ENCODE measurements at places on chromosomes 12 and 14.

GRCh38 chr12:56629459-56630179, 507 bp downstream of the BAZ2A start:
- DNase-seq, result peak; percentile 43

DNA sequence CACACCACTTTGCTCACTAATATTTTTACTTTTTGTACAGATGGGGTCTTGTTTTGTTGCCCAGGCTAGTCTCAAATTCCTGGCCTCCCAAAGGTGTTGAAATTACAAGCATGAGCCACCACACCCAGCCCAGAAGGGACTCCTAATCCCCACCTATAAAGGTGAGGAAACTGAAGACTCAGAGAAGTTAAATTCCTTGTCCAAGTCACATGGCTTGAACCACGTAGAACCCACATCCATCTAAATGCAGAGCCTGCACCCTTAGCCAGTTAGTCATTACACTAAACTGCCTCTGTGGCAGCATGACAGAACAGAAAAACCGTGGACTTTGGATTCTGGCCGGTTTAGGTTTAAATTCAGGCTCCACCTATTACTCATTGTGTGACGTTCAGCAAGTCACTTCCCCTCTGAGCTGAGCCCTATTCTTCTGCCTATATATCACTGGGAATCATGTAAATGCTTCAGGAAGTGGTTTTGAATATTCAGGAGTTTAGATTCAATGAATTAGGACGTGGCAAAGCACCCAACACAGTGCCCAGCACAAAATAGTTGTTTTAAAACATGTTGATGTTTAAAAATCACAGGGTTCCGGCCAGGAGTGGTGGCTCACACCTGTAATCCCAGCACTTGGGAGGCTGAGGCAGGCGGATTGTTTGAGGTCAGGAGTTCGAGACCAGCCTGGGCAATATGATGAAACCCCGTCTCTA, 3.0 kb upstream of the CORO1C start:
- peak; percentile 91 for DNase-seq

DNA sequence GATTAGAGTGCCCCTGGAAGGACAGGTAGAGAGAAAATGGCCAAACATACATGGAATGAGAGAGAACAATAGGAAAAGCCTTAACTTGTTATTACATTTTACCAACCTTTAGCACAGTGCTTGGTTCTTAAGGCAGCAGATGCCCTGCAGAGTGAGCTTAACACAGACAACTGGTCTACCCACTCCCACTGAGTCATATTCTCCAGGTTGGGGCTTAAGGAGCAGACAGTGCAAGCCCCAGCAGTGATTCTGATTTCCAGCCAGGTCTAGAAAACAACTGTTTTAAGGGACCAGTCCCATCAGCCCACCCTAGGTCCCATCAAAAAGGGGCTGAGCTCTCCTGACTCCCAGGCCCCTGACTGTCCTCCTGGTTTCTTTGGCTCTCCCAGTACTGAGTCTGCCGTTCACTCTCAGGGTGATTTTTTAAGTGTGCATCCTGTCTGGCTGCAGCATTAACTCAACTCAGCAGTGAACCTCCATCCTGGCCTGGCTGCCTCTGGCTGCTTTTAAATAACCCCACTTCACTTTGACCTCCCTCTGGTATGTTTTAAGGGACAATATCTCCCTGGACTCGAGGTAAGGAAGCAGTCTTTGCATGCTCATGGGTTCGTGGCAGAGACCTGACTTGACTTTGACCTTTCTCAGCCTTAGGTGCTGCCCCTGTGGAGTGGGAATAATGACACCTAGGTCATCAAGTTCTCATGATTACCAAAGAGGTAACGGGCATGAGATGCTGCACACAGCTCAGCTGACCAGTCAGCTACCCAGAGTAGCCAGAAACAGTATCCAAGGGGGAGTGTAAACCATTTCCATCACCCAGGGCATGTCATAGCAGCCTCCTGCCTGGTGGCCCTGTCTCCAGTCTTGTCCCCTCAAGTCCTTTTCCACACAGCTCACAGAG, 210.7 kb upstream of the PWP1 start:
- DNase-seq, result no peak

- peak; percentile 75 for DNase-seq
Measured at GRCh38 chr14:100887728-100888335, 15.7 kb downstream of the RTL1 start.

- DNase-seq, result no peak
Measured at GRCh38 chr12:104180374-104180773, 35.2 kb upstream of the TXNRD1 start.

DNA sequence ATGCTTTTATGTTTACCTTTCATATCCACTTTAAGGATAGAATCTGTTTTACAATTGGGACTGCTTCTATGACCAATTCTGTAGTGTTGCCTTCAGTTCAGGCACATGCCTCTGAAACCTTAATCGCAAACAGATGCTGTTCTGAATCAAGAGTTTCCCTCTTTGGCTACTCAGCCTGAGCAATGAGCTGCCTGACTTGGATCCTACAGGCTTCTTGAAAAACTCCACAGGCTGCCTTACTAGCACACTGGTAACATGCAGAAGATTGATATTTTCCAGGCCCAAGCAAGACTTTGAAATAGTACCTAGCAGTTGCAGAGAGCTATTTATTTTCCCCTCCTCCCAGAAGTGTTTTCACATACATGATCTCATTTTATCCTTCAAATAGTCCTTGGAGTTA, 34.8 kb upstream of the PMCH start:
- peak; percentile 23 for DNase-seq

- DNase-seq, result no peak
Measured at GRCh38 chr12:51368640-51369517, 22.3 kb downstream of the GALNT6 start.

DNA sequence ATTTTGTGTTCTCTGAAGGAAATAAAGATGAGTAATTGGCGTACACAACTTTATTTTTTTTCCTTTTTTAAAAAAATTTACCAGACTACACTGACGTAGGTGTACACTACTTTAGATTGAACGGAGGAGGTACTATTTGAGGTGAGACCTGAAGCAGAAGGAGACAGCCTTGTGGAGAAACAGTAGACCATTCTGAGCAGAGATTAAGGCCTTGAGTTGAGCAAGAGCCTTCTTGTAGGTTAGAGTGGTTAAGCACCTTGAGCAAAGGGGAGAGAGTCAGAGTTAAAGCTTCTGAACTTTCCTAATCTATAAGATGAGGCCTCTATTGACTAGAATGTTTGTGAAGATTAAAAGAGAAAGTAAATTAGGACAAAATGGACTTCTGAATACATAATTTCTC, 2.5 kb downstream of the LEMD3 start:
- no peak for DNase-seq

DNA sequence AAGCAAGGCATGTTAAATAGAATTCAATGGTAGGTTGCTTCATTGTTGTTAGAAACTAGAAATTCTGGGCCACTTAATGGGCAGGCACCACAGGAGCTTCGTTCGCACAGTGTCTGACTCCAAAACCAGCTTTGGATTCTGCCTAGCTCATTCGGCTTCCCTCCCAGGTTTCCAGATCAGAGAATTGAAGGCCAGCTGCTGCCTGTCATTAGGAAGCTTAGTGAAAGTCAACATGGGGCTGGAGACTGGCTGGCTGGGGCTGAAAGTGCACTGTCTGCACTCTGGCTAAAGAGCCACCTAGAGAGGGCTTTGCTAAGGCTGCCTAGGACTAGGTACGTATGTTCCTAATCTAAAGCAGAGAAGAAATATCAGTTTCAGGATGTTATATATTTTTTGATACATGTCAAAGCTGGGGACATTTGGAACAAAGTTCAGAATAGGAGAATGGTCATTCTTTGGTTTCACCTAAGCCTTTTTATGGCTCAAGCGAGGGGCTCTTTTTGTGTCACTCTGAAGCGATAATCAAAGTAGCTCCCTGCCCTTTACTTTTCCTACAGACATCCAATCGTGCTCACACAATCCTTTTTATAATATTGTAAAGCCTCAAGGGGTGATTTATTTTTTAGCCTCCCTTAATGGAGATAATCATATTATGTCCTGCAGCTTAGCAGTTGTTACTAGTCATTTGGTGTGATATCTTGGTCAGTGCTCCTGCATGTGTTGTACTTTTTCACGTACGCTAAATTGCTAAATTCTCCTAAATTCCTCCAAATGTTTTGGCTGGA, 238.5 kb upstream of the NAV3 start:
- no peak for DNase-seq

DNA sequence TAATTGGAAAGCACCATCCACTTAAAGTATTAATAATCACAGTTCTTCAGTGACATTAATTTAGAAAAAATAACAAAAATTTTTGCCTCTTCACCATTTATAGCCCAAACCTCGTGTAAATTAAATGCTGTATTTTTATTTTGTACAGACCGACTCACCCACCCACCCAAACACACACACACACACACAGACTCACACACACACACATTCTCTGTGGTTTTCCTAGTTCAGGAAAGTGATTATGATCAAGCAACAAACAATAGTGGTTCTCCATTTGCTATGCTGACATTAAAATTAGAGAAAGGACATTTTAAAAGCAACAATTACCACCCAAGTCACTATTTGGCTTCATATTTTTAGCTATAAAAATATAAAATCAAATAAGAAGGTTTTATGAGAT, 112.5 kb upstream of the FLRT2 start:
- no peak for DNase-seq

DNA sequence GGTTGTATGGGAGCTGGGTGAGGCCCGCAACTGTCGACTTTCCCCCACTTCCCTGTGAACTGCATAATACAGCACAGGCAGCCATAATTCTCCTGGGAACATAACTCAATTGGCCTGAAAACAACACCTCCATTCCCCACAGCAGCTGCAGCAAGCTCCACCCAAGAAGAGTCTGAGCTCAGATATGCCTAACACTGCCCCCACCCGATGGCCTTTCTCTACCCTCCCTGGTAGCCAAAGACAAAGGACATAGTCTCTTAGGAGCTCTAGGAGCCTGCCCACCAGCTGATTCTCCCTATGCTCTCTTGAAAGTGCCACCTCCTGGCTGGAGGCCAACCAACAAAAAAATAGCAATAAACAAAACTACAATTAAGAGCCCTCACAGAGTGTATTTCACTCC, 542.7 kb upstream of the LMO3 start:
- DNase-seq, result peak; percentile 5

GRCh38 chr14:91126761-91127160, 12.9 kb downstream of the DGLUCY start:
- DNase-seq, result no peak

GRCh38 chr14:72701605-72702004, 192.3 kb downstream of the DPF3 start:
- peak; percentile 65 for DNase-seq

DNA sequence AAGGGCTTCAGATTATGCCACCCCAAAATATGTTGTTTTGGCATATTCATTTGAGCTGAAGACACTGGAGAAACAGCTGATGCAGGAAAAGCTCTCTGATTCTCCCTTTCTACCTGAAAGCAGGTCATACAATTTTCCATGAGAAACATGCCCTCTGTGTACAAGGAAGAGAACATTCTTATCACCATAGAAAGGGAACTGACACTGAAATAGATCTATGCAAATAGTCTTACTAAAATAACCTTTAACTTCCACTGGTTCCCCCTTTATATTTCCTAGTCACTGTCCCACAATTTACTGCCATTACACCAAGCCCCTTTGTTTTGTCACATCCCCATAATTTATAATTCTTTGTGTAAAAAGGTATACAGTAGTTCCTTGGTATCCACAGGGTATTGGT, 9.6 kb upstream of the PHC1 start:
- DNase-seq, result no peak

DNA sequence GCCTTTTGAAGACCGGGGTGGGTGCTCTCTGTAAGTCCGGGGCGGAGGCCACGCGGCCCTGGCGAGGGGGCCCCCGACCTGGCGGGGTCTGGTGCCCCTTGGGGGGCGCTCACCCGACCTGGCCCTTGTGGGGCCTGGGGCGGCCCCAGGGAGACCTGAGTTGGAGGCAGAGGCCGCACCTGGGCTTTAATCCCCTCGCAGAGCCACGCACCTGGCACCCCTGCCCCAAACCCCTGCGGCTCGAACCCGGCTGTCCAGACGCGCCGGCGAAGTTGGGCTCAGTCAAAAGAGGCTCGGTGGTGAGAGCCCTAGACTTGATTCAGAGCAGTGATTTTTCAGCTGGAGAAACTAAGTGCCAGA, 267 bp downstream of the CFAP251 start:
- DNase-seq, result no peak

- no peak for DNase-seq
Measured at GRCh38 chr14:74008843-74009499, 10.1 kb downstream of the ENTPD5 start.

DNA sequence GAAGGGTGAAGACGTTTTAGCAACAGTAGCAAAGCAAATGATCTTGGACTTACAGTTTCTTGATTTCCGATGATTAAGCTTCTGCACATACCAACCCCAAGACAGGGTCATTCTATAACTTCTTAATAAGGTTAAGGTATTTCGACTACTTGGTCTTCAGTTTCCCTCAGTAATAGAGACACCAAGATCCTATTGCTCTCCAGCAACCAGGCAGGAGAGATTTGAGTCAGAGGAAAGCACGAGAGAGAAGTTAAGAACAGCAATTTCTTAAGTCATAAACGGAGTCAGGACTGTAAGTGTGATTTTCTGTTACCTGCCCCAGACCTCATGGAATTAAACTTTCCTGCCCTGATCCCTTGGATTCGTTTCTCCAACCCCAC, 215.6 kb downstream of the TTC8 start:
- DNase-seq, result no peak

GRCh38 chr14:26765768-26766520, 168.1 kb upstream of the NOVA1 start:
- peak; percentile 13 for DNase-seq

DNA sequence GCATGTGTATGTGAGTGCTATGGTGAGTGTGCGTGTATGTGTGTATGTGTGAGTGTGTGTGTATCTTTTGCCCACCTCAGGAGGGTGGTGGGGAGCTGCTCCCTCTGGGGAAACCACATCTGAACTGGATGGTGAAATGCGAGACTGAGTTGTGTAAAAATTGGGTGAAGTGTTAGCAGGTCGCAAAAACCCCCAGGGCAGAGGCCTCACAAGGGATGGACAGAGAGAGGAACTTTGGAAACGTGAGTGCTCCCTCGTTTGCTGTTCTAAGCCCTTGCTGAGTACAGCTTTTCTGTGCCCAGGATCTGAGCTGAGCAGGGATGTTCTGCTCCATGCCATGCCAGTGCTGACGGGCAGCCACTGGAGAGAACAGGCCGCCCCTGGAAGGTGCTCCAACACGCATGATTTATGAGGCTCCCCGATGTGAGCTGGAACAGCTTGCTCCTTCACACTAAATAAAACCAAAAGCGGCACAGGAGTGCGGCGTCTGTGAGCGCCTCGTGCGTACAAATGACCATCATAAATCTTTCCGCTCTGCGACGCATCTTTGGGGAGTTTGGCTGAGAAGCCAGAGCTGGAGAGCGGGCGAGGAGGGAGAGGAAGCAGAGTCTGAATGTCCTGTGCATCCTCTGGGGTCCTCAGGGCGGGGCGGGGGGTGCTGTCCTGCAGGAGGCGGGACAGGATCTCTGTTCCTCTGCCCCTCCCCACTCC, 14.1 kb upstream of the GALNT9 start:
- peak; percentile 52 for DNase-seq

GRCh38 chr14:102262929-102263462, 42.0 kb downstream of the MOK start:
- no peak for DNase-seq
